ENCODE measurements at places on chromosomes 6 and 20.

DNA sequence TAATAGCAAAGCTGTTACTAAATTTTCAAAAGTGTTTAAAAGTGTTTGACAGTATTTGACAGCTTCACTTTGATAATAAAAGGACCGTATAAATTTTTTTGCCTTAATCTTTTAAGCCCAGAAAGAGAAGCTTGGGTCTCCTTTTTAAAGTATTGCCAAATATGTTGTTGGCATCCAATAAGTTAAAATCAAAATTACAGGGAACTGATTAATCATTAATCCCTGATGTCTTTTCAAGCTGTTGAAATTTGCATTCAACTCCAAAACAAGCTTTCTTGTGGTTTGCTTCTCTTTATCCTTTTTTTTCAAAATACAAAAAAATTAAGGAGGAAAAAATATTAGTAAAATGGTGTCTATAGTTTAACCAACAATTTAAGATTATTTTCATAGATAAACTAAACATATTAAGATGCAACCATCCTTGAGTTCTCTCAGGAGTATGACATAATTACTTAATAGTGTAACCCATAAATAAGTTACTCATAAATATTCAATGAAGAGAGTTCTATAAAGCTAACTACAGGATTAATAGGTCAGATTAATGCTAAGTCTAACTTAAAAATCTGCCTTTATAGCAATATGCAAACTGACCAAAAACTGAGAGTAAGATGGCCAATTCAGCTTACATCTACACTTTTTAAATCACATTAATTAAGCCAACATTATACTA is 27.0 kb upstream of the CALHM6 start:
- no peak for DNase-seq

DNA sequence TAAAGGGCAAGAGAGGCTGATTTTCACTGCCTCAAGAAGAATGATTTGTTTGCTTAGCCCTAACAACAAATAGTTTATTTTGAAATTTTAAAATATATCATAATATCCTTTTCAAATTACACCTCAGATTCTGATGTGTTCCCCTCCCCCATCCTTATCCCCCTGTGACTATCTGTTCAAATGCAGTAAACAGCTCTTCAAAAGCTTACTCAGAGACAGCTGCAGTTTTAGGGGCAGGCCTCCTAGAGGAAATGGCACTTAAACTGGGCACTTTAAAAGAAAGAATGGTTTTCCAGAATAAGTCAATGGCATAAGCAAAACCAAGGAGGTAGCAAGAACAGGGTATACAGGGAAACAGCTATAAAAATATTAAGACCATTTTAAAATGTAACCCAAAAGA is 118.6 kb upstream of the UST start:
- DNase-seq: no peak

DNA sequence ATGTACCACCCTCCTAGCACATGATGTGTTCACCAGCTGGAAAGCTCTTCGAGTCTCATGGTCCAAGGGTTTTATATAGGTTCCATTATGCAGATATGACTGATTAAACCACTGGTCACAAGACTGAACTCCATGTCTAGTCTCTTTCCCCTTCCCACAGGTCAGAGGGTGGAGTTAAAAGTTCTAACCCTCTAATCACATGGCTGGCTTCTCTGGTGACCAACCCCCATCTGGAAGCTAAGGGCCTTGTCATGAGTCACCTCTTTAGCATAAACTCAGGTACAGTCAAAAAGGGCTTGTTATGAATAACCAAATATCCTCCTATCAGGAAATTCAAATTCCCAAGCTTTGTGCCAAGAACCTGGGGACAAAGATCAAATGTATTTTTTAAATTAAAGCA is 52.0 kb upstream of the KLHL31 start:
- DNase-seq: no peak

DNA sequence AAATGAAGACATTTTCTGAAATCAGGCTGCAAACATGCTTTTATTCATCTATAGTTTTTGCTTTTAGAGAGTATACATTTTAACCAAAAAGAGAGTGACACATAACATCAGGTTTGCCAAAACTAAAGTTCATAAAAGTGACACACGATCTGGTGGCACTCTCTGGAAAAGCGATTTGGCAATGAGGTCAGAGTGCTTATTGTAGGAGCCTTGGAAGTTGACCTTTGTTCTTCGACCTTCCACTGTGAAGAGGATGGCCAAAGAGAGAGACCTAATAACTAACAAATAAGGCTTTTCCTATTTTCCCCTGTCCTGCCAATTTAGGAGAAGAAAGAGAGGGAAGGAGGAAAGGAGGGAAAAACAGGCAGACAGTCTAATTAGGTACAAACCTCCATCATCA is 230.1 kb downstream of the SIM1 start:
- no peak for DNase-seq

- DNase-seq: no peak
These were observed 173.6 kb downstream of the TAF4 start for GRCh38 chr20:61891916-61892649.

- DNase-seq: no peak
These were observed 635 bp downstream of the FLOT1 start for GRCh38 chr6:30741789-30742315.

GRCh38 chr6:42831237-42831636 is 48.2 kb upstream of the RPL7L1 start:
- DNase-seq: no peak

DNA sequence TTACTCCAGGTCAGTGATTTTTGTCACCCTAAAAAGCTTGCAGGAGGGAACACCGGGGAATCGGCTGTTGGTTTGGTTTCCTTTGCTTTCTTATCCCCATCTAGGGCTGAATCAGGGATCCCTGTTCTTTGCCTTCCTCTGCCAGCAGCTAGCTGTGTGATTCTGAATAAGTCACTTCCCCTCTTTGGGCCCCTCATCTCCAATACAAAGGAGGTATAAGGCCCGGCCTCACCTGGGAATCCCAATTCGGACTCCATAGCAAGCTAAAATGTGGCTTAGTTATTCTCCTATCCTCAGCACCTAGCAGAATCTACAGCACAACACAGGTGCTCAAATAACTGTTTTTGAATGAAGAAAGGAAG is 18.5 kb upstream of the ARMC12 start:
- DNase-seq: no peak

DNA sequence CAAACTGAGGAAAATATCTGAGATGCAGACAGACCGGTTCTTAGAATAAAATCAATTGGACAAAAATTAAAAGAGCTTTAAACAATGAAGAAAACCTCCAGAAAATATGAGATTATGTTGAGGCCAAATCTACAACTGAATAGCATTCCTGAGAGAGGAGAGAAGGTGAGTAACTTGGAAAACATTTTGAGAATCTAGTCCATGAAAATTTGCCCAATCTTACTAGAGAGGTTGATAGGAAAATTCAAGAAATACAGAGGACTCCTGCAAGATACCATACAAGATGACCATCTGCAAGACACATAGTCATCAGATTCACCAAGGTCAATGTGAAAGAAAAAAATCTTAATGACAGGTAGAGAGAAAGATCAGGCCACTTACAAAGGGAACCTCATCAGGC is 437.7 kb upstream of the ADGRB3 start:
- DNase-seq: no peak

DNA sequence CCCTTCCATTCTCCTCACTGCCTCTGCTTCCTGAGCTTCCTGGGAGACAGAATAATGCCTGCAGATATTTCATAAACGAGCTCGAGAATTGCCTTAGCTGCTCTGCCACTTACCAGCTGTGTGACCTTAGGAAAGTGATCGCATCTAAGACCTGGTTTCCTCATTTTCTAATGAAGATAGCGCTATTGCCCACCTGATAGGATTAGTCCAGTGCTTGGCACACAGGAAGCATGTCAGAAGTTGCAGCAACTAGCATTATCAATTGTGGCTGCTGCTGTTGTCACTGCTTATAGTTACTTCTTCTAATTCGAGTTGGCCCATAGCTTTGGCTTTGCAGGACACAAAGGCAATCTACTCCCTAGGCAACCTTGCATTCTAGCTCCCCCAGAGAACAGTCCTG is 305.5 kb upstream of the SGK1 start:
- no peak for DNase-seq

GRCh38 chr6:4124351-4124750 is 11.0 kb downstream of the ECI2 start:
- no peak for DNase-seq

GRCh38 chr6:142478117-142478516 is 176.3 kb downstream of the ADGRG6 start:
- DNase-seq: no peak

DNA sequence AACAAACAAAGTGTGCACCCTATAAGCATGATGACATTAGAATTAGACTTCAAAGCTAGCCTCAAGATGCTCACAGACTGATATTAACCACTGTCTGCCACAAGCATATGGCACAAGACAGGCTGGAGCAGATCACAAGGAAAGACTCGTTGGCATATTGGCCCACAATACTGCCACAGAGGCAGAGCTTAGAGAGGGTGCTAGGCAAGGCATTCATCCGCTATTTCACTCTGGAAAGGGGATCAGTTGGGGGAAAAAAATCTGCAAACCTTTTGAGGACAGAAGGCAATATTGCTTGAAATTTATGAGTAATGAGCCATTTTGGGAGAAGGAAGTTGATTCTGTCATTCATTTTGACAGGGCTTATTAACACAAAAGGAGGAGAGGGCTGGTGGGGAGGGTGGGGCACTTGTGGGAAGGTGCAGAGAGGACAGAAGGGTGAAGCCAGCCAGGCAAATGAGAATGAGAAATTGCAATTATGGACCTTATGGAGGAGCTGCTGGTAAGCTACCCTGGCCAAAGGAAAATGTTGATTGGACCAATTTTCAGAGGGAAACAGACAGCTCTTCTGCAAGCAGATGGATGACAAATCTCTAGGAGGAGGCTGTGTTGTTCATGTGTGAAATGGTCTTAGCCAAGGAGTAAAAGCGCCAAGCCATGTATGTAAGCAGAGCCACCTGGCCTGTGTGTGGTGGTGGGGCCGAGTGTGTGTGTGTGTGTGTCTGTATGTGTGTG is 187.7 kb downstream of the GMPR start:
- DNase-seq: no peak

- DNase-seq: no peak
These were observed 124.9 kb upstream of the CST7 start for GRCh38 chr20:24823989-24824693.

GRCh38 chr6:50815436-50816114 is 3.1 kb upstream of the TFAP2B start:
- no peak for DNase-seq

- no peak for DNase-seq
These were observed 18.4 kb downstream of the CTNNBL1 start for GRCh38 chr20:37711994-37712964.

DNA sequence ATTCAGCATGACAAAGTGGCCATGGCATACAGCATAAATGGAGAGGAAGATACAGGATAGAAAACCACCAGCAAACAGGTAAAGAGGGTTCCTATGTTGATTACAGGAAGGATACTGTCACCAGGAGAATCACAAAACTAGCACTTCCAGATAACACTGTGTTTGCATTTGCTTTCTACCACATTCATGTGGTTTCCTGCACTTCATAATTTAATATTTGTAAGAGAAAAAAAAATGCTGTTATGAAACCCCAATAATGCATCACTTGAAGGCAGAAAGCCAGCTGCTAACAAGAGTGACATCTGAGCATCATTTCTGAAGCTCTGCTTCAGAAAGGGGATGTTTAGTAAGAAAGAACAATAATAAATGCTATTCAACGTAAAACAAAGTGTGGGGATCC is 106.6 kb downstream of the ATXN1 start:
- no peak for DNase-seq

GRCh38 chr20:6718662-6719368 is 48.7 kb upstream of the BMP2 start:
- no peak for DNase-seq

GRCh38 chr20:1947535-1947846 is 46.4 kb downstream of the PDYN start:
- DNase-seq: no peak

- DNase-seq: no peak
These were observed 128.5 kb upstream of the CDYL start for GRCh38 chr6:4647414-4648365.

GRCh38 chr6:7392402-7392801 is 2.8 kb downstream of the RIOK1 start:
- DNase-seq: no peak

DNA sequence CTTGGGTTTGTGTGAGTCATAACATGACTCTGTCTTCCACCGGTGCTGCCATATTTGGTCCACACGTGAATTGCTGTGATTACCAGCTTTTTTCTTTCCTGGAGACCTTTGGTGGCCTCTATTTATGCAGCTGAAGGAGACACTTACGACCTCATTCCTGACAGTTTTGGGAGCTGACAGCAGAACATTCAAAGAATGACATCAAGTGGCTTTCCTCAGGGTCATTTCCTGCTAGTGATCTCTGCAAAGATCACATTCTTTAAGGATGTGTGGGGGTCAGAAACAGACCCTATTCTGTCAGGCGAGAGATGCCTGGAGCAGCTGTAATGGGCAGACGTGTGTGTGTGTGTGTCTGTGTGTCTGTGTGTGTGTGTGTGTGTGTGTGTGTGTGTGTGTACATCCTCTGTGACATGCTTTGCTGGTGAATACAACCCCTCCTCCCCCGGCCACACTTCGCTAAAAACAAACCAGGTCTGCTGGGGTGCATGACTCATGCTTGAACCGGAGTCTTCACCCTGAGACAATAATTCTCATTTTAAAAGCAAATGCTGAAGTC is 115.6 kb downstream of the TMEM170B start:
- no peak for DNase-seq

DNA sequence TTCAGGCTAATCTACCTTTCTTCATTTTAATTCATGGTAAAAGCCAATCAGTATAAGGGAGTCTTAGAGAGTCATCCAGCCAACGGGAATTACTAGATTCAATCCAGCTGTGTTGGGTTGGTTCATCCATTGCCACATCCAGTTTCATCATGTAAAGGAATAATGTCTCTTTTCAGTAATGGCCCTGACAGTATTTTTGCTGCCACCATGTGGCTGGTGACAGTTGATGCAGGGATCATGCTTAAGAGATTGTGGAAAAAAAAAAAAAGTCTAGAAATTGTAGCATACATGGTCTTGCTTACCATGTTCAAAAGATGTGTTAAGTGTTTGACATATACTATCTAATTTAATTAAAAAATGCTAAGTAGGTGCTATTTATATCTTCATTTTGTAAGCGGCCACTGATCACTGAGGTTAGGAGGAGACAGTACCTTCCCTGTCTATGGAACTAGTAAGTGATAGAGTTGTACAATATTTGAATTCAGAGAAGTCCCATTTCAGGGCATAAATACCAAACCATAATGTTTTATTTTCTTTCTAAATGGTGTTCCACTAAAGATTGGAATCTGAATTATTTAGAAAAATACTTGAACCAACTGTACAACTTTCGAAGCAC is 135.9 kb downstream of the KHDRBS2 start:
- DNase-seq: no peak

DNA sequence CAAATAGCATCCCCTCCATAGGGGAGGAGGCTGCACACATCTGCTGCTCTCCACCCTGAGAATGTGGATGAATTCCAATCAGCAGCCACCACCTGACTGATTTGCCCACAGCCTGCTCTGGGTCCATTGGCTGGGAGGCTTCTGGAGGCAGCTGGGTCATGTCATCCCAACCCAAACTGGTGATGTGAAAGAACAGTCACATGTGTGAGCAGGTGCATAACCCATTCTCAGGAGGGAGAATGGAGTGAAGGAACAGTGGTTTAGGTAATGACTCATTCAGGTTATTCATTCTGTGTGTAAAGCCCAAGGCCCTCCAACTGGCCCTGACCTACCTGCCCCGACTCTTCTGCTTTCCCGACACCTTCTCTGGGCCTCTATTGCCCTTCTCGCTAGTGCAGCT is 90.9 kb upstream of the GCM1 start:
- no peak for DNase-seq
